Cardiac muscle cell (in vitro differentiated cells and primary cell): ENCODE measurements at places on chromosomes 16 and 17.
A peak's percentile ranks its signal among the peaks of the same experiment; 100 is the strongest.

GRCh38 chr16:49424961-49425360 is 51.4 kb downstream of the C16orf78 start:
- no peak overlapping the region for H3K27ac ChIP-seq
- H3K4me1 ChIP-seq = no peaks in the 10 kb centered on the region
- no peak overlapping the region for H3K4me3 ChIP-seq
- no peaks in the 10 kb centered on the region for H3K36me3 ChIP-seq
- no peak for DNase-seq

- H3K36me3 ChIP-seq = no peaks in the 10 kb centered on the region
- no peaks in the 10 kb centered on the region for H3K27me3 ChIP-seq
- no peak overlapping the region for H3K27ac ChIP-seq
- no peaks in the 10 kb centered on the region for H3K4me1 ChIP-seq
- DNase-seq = peak; percentile 53
- no peak overlapping the region for H3K4me3 ChIP-seq
These were observed 37.9 kb upstream of the SMIM36 start for GRCh38 chr17:55549140-55549539.

DNA sequence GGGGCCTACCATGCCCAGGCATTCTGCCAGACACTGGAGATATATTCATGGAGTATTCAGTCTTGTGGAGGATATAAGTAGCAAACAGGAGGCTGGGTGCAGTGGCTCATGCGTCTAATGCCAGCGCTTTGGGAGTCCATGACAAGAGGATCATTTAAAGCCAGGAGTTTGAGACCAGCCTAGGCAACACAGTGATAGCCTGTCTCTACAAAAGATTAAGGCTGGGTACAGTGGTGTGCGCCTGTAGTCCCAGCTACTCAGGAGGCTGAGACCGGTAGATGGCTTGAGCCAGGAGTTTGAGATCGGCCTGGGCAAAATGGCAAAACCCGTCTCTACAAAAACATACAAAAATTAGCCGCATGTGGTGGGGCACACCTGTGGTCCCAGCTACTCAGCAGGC is 37.7 kb upstream of the CDH3 start:
- H3K36me3 ChIP-seq = no peaks in the 10 kb centered on the region
- no peaks in the 10 kb centered on the region for H3K4me1 ChIP-seq
- H3K27me3 ChIP-seq = no peaks in the 10 kb centered on the region
- H3K27ac ChIP-seq = no peak overlapping the region

- H3K27me3 ChIP-seq = no peaks in the 10 kb centered on the region
- H3K27ac ChIP-seq = no peak overlapping the region
- H3K4me3 ChIP-seq = no peak overlapping the region
- no peak for DNase-seq
- peaks cover 4% of the 10 kb centered on the region for H3K36me3 ChIP-seq
- peaks cover 16% of the 10 kb centered on the region for H3K4me1 ChIP-seq
These were observed 6.6 kb downstream of the DHODH start for GRCh38 chr16:72015124-72015523.

DNA sequence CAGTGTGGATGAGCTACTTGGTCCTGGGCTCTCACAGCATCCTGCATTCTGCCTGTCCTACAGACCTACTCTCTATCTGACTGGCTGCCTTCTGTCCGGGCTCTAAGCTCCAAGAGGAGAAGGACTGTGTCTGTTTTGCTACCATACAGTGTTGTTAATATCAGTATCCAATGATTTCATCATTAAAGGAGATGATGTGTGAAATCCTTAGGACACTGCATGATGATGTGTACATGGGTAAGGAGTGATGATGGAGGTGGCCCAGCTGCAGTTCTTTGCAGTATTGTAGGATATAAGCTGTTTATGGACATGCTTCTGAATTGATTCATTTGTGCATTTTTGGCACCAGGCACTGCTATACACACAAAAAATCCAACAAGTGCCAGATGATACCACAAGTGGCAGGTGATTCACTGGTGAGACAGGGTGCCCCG is 536.9 kb upstream of the CDH11 start:
- peaks cover 6% of the 10 kb centered on the region for H3K27me3 ChIP-seq
- H3K27ac ChIP-seq = no peak overlapping the region
- H3K36me3 ChIP-seq = no peaks in the 10 kb centered on the region

- no peak overlapping the region for H3K4me3 ChIP-seq
- peaks cover 2% of the 10 kb centered on the region for H3K36me3 ChIP-seq
- H3K27me3 ChIP-seq = no peaks in the 10 kb centered on the region
- H3K27ac ChIP-seq = no peak overlapping the region
- no peaks in the 10 kb centered on the region for H3K4me1 ChIP-seq
These were observed 2.7 kb downstream of the ULK2 start for GRCh38 chr17:19865021-19865420.

GRCh38 chr17:76789235-76789788 is 51.4 kb downstream of the MFSD11 start:
- H3K36me3 ChIP-seq = peaks cover 5% of the 10 kb centered on the region
- no peak for DNase-seq
- peak overlapping the region; percentile 74 for H3K27ac ChIP-seq
- H3K4me3 ChIP-seq = no peak overlapping the region
- peaks cover 8% of the 10 kb centered on the region for H3K4me1 ChIP-seq

DNA sequence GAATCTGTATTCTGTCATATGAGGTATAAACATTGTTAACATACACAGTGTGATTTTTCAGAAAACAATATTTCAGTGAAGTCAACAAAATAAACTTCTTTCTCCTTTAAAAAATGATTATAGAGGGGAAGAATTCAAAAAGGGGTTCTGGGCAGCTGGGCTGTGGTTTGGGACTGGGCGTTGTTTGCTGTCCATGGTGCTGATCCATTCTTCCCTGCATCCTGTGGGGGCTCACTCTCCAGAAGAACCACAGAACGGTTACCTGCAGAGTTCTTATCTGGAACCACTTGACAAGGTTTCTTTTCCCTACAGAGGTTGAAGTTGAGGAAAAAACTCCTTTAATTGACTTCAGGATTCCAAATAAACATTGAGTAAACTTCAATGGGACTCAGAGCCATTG is 1091.0 kb downstream of the CDH8 start:
- H3K27me3 ChIP-seq = no peaks in the 10 kb centered on the region
- H3K36me3 ChIP-seq = no peaks in the 10 kb centered on the region
- no peaks in the 10 kb centered on the region for H3K4me1 ChIP-seq
- H3K27ac ChIP-seq = no peak overlapping the region

- H3K4me3 ChIP-seq = no peak overlapping the region
- H3K27ac ChIP-seq = no peak overlapping the region
- peak; percentile 69 for DNase-seq
- no peaks in the 10 kb centered on the region for H3K36me3 ChIP-seq
- peaks cover 6% of the 10 kb centered on the region for H3K4me1 ChIP-seq
These were observed 3.5 kb upstream of the KATNB1 start for GRCh38 chr16:57732037-57732436.

GRCh38 chr17:71935341-71935740 is 185.5 kb upstream of the SOX9 start:
- H3K4me3 ChIP-seq = no peak overlapping the region
- no peak for DNase-seq
- H3K36me3 ChIP-seq = no peaks in the 10 kb centered on the region
- H3K27me3 ChIP-seq = no peaks in the 10 kb centered on the region
